Lower lobe of right lung (tissue), 2 donors: ENCODE measurements at places on chromosomes 3 and 15. TPM values are rescaled to one million over a fixed set of nuclear protein-coding genes. Genes with fewer than 3 reads are reported as not detected.

- no peak for DNase-seq
These were observed 532.8 kb upstream of the TBL1XR1 start for GRCh38 chr3:177729956-177730681.

- no peak for DNase-seq
These were observed 8.7 kb downstream of the CD86 start for GRCh38 chr3:122063908-122064307.

DNA sequence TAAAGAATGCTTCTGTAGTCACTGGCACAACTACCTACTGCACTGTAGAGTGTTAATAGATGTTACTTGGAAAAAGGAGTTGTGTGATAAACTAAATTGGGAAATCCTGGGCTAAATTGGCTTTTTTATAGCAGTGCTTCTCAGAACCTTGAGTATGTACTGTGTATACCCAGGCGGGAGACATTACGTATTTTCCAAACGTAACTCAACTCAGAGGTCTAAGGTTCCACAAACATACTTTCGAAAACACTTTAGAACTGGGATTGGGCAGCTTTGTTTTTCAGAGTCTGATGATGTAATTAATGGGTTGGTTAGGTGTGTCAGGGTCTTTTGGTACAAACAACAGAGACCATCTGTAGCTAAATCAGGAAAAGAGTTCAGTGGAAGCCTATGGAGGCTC is 53.5 kb upstream of the CHST2 start:
- no peak for DNase-seq

DNA sequence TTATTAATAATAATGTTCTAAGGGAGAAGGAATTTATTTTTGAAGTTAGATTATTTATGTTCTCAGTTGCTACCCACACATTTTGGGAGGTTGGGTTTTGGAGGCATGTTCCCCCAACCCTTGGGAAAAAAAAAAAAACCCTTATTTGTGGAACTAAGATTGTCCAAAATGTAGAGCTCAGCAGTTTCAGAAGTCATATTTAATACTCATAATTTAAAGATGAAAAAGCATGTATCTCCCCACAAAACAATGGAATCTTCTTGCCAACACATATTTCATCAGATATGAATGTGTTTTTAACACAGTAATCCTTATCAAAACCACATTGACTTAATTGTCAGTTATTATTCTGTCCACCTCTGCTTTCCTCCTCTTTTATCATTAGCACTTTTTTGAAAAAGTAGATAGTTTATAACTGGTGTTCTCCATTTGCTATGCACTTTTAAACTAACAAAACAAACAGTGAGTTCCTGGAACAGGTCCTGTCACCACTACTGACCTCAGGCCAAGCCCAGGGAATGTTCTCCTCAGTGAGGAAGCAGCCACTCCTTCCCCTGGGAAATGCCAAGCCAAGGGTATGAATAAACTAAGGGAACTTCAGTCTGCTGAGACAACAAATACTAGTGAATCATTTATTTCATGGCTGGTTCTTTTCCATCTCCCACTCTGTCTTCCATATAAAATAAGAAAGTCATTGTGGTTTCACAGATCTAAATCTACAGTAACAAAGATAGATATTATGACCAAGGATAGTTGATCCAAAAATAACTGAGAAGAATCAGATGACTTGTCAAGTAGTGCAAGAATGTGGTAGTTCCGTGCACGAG is 414.4 kb upstream of the ALCAM start:
- DNase-seq: peak; percentile 55

- no peak for DNase-seq
These were observed 17.3 kb downstream of the GTPBP8 start for GRCh38 chr3:113008117-113008516.

The WDR93 gene
- 1.2 TPM for total RNA-seq

The SAMMSON gene
- total RNA-seq: not detected
